Stimulated activated CD8-positive, alpha-beta memory T cell treated with anti-CD3 and anti-CD28 coated beads, Interleukin-12 subunit alpha, Interleukin-12 subunit beta, amount 100 ng/mL, for 1 hour (primary cell): ENCODE measurements at places on chromosomes 7 and 10.
A peak's percentile ranks its signal among the peaks of the same experiment; 100 is the strongest.

DNA sequence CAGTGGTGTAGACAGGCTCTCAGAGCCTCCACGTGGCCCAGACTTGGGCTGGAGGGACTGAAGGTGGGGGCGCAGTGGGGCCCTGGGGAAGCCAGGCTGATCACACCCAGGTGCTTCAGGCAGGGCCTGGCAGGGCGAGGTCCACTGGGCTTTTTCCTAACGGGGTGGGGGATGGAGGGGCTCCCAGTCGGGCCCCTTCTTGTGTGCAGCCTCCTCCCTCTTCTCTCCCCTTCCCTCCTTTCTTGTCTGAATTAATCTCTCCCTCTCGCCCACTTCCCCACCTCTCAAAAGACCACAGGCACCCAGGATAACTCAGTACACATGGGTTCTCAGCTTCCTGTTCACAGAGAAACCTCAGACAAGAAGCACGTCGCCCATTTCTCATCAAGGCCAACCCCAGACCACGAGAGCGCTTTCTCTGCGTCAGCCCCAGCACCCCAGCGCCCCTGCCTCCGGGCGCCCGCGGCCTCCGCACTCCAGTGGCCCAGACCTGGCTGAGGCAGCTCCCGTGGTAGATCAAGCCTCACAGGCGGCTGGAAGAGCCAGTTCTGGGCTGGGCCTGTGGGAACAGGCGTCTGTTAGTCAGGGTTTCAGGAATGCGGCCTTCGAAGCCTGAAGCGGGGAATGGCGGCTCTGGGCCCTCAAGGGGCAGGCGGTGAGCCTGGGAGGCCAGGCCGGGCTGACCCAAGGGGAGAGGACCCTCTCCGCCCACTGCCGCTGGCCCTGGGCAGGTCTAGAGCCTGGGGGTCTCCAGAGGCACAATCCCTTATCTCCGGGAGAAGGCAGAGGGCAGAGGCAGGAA lies 50.6 kb downstream of the PWWP2B start:
- DNase-seq: peak; percentile 55

DNA sequence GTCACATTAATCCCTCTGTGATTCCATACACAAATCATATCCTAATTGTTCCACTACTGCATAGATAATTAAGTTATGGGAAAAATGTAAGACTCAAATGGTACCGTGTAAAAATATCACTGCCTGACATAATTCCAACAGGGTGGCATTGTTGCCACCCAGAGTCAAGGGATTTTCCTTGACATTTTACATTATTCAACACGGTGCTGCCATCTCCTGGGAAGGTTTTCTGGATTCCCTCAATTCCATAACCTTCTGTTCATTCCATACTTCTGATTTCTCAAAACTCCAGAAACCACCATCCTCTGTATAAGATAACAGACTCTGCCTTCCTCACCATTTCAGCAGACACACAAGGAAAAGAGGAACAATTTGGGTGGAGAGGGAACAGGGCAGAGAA lies 495.9 kb downstream of the XPNPEP1 start:
- DNase-seq: no peak

GRCh38 chr7:89987665-89988064 lies 166.6 kb upstream of the STEAP1 start:
- DNase-seq: no peak

DNA sequence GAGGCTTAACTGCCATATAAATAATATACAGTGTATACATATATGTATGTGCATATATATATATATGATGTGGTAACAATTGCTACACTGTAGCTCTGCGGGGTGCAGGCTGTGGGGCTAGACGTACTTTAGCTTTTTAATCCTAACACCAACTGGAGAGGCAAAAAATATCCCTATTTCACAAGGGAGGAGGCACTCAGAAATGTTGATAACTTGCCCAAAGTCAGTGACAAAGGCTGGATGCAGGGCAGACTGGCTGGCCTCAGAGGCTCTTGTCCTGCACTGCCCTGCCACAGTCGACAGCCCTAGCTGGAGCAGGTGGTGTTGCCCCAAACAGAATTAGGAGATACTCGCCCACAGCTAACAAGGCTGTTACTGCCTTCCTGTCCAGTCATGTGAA lies 1.5 kb upstream of the RELN start:
- DNase-seq: no peak

DNA sequence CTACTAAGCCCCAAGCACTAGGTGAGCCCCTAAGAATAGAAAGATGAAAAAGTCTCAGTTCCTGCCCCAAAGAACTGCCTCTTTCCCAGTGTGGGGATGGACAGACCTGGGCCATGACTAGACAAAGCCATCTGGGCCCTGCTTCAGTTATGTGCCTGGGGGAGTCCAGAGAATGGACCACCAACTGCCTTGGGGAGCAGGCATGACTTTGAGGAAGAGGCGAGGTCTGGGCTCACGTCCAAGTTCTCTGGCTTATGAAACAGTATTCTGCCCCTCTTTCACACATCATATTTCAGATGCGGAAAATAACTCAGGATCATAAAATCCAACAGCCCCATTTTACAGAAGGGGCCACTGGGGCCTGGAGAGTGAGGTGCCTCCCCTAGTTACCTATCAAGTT lies 80.3 kb downstream of the PLXNA4 start:
- DNase-seq: no peak

GRCh38 chr10:125646311-125646710 lies 36.7 kb downstream of the TEX36 start:
- no peak for DNase-seq

GRCh38 chr7:32153006-32153405 lies 82.8 kb upstream of the PDE1C start:
- no peak for DNase-seq

GRCh38 chr10:31152421-31153135 lies 120.9 kb upstream of the ZNF438 start:
- no peak for DNase-seq

DNA sequence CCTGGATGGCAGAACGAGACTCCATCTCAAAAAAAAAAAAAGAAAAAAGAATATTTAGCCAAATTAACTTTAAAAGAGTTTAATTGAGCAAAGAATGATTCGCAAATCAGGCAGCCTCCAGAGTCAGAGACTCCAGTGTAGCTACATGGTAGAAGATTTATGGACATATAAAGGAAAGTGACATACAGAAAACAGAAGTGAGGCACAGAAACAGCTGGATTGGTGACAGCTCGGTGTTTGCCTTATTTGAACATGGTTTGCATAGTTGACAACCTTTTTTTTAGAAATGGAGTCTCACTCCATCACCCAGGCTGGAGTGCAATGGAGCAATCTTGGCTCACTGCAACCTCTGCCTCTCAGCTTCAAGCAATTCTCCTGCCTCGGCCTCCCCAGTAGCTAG lies 35.2 kb upstream of the TNS3 start:
- no peak for DNase-seq

GRCh38 chr7:133529861-133530260 lies 277.0 kb downstream of the EXOC4 start:
- no peak for DNase-seq

DNA sequence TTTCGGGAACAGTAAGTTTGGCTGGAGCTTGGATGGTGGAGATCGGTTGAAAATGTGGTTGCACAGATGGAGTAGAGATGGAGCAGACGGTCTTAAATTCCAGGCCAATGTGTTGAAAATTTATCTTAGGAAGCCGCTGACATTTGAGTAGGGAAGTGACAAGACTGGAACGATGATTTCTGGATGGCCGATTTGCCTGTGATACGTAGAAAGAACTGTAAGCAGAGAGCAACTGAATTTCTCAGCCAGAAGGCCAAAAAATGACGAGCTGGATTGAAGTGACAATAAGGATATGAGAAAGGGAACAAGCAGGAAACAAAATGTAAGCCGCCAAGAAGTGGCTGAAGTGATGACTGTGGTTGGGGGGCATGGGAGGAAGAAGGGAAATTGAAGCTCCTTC lies 687 bp upstream of the ARMC3 start:
- DNase-seq: no peak

DNA sequence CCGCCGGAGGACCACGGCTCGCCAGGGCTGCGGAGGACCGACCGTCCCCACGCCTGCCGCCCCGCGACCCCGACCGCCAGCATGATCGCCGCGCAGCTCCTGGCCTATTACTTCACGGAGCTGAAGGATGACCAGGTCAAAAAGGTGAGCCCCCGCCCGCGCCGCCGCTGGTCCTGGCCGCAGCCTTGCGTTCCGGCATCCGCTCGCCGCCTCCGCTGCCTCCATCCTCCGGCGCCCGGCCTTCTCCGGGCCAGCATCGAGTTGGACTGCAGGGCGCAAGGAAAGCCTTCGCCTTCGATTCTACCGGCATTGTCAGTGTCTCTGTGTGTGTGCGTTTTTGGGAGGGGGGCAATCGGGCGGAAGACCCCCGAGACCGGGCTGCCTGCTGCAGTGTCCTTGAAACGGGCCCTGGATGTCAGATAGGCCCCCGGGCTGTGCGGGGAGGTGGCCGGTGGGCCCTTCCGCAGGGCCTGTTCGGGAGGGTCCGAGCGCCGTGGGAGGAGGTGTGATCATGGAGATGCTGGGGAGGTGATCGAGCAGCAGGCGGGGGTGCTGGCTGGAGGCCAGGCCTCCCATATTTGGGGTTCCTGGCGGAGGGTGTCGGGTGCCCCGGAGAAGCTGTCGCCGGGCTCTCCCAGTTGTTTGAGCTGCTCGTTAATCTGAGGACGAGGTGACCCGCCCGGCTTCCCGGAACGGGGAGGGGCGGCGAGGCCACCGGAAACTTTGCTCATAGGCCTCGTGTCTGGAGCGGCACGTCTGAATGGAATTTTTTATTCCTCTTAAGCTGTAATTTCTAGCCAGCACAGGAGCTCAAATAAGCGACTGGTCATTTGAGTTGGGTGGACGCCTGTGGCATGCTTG lies 40.8 kb downstream of the HK1 start:
- DNase-seq: peak; percentile 54

DNA sequence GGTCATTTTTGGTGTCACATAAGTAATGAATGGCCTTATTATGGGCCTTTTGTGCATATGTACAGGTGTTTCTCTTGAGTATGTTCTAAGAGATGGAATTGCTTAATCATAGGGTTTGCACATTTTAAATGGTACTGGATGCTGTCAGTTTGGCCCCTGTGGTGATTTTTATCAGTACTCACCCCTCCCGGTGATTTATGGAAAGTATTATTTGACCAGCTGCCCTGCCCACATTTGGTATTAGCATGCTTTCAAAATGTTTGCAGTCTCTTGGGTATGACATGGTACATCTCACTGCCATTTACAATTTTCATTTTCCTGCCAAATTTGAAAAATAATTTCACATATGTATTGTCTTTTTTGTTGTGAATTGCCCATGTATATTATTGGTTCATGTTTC lies 427.7 kb downstream of the LRMDA start:
- no peak for DNase-seq

DNA sequence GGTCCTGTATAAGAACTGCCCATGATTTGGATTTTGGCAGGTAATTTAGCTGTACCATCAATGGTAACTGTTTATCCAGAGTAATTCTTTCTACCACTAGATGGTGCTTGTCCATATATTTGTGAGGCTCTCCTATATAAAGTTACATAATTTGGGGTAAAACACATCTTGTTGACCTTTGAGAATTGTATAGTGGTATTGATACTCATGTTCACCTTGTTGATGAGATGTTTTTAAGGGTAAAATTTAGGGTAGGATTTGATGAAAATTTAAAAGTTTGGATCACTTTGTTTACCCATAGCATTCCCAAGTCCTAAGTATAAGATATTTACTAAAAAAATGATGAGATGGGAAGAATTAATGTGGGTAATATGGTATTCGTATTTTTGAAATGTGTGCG lies 31.6 kb downstream of the ST7 start:
- DNase-seq: no peak
